Progenitor cell of endocrine pancreas (in vitro differentiated cells): ENCODE measurements at places on chromosomes 12 and 14. TPM values are rescaled to one million over a fixed set of nuclear protein-coding genes. Genes with fewer than 3 reads are reported as not detected.

GRCh38 chr12:105270671-105271255, 34.8 kb upstream of the APPL2 start:
- no peak for DNase-seq
- H3K36me3 ChIP-seq, result no peaks in the 10 kb centered on the region
- no peak overlapping the region for H3K27ac ChIP-seq
- H3K4me1 ChIP-seq, result peaks cover 23% of the 10 kb centered on the region

The ADAM20 gene
- 1.0 and 1.3 TPM in 2 replicates for total RNA-seq

DNA sequence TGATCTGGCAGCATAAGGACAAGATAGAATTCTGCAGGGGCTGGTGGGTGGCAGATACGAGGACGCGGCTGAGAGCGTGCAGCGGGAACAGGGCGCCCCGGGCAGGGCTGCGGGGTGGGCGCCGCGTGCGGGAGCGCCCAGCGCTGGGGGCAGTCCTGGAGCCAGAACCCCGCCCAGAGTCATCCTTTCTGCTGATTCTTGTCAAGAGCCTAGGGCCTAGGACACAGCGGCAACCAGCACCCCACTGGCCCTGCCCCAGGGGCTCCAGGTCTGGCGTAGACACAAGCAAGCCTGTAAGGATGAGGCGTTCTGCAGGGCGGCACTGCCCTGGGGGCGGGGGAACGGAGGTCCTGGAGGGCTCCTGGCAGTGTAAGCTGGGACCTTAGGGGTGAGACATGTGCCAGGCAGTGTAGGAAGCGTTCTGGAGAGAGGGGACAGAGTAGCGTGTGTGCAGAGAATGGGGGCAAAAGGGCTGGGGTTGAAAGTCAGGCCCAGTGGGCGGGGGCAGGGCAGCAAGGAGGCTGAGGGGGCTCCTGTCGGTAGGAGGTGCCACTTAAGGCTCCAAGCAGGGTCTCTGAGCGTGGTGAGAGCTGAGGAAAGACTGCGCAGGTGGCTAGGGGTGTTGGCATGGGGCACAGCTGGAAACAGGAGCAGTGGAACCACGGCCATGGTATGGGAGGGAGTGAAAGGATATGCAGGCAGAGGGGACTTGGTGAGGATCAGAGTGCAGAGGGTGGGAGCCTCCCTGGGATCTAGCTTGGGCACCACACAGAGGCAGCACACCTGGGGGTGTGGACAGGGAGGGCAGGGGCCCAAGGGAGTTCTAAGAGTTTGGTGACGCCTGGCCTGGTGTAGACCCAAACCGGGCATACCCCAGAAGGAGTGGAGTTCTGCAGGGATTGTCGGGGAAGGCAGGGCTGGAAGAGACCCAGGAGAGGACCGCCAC, 845 bp upstream of the AHNAK2 start:
- H3K27me3 ChIP-seq, result peaks cover 53% of the 10 kb centered on the region
- H3K4me1 ChIP-seq, result peaks cover 6% of the 10 kb centered on the region
- peak overlapping the region; percentile 61 for H3K4me3 ChIP-seq
- no peak overlapping the region for H3K27ac ChIP-seq
- H3K36me3 ChIP-seq, result no peaks in the 10 kb centered on the region

DNA sequence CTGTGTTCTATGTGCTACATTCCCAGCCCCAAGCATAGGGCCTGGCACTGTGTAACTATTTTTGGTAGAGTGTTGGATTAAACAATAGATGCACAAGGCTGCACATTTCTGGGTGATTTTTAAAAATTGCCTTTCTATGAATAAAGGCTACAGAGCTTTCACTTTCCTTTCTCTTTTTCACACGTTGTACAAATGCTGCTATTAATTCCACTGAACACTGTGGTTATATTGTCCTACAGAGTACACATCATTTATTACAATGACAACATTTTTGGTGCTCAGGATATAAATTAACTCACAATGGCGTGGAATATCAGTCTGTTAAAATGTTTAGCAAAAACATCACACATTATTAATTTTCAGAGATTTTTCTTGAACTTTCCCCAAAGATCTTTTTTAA, 3.6 kb upstream of the EML1 start:
- peaks cover 55% of the 10 kb centered on the region for H3K27me3 ChIP-seq
- peaks cover 13% of the 10 kb centered on the region for H3K4me1 ChIP-seq
- no peak for DNase-seq
- H3K27ac ChIP-seq, result no peak overlapping the region

DNA sequence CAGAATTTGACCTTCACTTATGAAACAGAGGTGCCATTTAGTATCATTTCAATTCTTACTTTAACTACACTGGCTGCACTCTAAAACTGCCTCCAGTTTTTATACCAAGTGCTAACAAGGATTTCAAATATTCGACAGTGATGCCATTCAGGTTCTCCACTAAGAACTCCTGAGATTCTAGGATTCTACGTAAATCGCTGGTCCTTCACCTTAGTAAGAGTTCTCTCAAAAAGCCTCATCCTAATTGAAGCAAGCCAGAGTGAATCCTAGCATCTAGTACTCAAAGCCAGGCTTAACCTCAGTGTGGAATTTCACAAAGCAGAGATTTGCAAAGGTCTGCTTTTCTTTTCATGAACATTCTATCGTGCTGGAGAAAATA, 3.5 kb downstream of the SLC38A2 start:
- H3K4me1 ChIP-seq, result peaks cover 64% of the 10 kb centered on the region
- peaks cover 50% of the 10 kb centered on the region for H3K36me3 ChIP-seq
- H3K27ac ChIP-seq, result peak overlapping the region; percentile 59
